OCI-LY7 (cell line): ENCODE measurements at places on chromosomes 13 and 19. TPM values are rescaled to one million over a fixed set of nuclear protein-coding genes. Genes with fewer than 3 reads are reported as not detected.
A peak's percentile ranks its signal among the peaks of the same experiment; 100 is the strongest.

The PRR22 gene
- total RNA-seq, result 10.5 and 10.6 TPM in 2 replicates

The ZNF442 gene
- total RNA-seq, result 0.76 and 0.77 TPM in 2 replicates

GRCh38 chr13:97082461-97083207 lies 88.4 kb upstream of the OXGR1 start:
- DNase-seq, result no peak

GRCh38 chr13:50531917-50532899 lies 311.3 kb downstream of the DLEU7 start:
- peak; percentile 31 for DNase-seq
